Panc1 (cell line): ENCODE measurements at places on chromosomes 12 and 14.

GRCh38 chr12:22536346-22536945, 7.9 kb downstream of the C2CD5 start:
- no peaks in the 10 kb centered on the region for H3K4me1 ChIP-seq
- H3K36me3 ChIP-seq, result 0 out of 2 replicates have a peak, but pooled peaks cover 1% of the 10 kb centered on the region
- H3K27ac ChIP-seq, result no peak overlapping the region
- DNase-seq, result no peak
- H3K27me3 ChIP-seq, result no peaks in the 10 kb centered on the region

DNA sequence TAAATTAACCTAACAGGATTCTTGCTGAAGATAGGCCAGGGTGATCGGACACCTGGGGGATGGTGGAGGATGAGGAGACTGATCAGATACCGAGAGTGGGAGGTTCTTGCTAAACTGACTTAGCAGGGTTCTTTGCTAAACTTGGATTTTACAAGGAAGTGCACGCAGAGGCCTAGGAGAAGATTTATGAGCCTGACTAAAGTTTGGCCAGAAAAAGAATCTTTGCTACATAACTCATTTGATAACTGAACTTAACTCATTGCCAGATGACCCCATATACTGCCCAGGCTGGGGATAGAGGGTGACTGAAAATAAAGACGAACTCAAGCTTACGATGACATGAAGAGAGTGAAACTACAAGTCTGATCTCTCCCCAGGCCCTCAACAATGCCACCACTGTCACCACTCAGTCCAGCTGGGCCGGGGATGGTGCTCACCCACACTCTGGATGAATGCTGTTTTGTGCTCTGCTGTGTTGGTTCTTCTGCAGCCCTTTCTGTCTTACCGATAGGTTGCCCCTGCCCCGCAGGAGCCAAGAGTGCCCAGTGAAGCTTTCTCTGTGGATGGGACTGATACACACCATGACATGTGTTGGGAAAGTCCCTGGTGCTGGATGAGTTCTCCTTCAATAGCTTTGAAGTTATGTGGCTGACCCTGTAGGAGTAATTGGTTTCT, 29.0 kb downstream of the PPFIBP1 start:
- H3K4me3 ChIP-seq, result peak overlapping the region; percentile 11
- H3K27me3 ChIP-seq, result no peaks in the 10 kb centered on the region
- no peaks in the 10 kb centered on the region for H3K36me3 ChIP-seq
- no peak for DNase-seq

GRCh38 chr12:114776731-114777442, 92.9 kb upstream of the TBX3 start:
- H3K27ac ChIP-seq, result no peak overlapping the region
- no peaks in the 10 kb centered on the region for H3K36me3 ChIP-seq
- H3K4me3 ChIP-seq, result no peak overlapping the region
- DNase-seq, result no peak

DNA sequence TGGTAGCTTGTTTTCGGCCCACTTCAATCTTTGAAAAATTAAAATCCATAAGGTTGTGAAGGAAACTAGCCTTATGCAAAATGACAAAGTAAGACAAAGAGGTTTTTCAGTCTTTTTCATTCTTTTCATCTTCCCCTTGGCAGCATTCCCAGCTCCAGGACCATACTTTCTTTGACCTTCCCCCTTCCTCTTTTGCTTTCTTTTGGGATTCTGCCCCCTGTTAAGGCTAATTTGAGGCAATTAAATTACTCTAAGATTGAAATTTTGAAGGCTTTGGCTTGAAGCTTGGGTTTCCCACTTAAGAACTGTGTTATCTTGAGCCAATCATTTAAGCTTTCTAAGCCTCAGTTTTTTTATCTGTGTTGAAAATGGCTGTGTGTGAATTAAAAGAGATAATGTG, 124.9 kb downstream of the DACT1 start:
- no peaks in the 10 kb centered on the region for H3K36me3 ChIP-seq
- H3K27me3 ChIP-seq, result no peaks in the 10 kb centered on the region
- H3K27ac ChIP-seq, result no peak overlapping the region
- H3K4me1 ChIP-seq, result no peaks in the 10 kb centered on the region

- no peak overlapping the region for H3K27ac ChIP-seq
- no peaks in the 10 kb centered on the region for H3K36me3 ChIP-seq
- H3K4me1 ChIP-seq, result no peaks in the 10 kb centered on the region
- H3K27me3 ChIP-seq, result no peaks in the 10 kb centered on the region
These were observed 75.1 kb upstream of the ST8SIA1 start for GRCh38 chr12:22409377-22410164.

GRCh38 chr12:48445538-48445937, 26.8 kb upstream of the ANP32D start:
- no peak for DNase-seq
- no peak overlapping the region for H3K4me3 ChIP-seq
- H3K36me3 ChIP-seq, result no peaks in the 10 kb centered on the region
- H3K27me3 ChIP-seq, result peaks cover 14% of the 10 kb centered on the region
- no peak overlapping the region for H3K27ac ChIP-seq

- H3K27ac ChIP-seq, result no peak within 1 kb of the TSS
- no peak within 1 kb of the TSS for H3K4me3 ChIP-seq
- DNase-seq, result no peak
- H3K36me3 ChIP-seq, result no peaks in the 10 kb centered on the region
- no peaks in the 10 kb centered on the region for H3K4me1 ChIP-seq
These were observed at the start of gene KRT71 for GRCh38 chr12:52552681-52553195. Gene KRT71, minus strand, starts transcription at chr12:52553145. Its CDS starts 68 bp downstream, at chr12:52553077.

DNA sequence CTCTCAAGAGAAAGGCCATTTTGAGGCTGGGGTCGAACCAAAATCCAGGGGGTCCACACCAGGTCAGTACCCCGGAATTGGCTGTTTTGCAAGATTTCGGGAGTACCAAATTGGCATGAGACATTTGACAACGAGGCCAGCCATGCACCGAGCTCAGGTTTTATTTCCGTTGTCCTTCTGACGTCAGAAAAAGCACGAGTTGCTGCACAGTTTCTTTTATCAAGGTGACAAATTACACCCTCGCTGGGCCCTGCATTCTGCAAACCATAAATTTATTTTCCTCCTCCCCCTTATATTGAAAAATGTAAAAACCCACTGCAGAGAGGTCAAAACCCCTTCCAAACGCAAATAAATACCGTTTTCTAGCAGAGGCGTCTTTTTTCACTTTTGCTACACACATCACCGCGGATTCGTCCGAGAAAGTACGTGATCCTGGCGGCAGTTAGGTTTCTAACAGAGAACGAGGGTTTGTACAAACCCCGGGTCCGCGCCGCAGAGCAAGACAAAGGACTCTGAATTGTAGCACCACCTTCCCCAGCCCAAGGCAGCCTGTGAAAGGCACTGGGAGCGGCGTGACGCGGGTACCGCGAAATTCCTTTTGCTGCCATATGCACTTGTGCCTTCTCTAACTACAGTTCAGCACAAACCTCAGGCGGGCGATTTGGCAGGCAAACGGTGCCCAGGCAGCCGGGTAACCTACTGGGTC, 1.8 kb downstream of the SLC38A1 start:
- peak overlapping the region; percentile 99 for H3K27ac ChIP-seq
- peaks cover 50% of the 10 kb centered on the region for H3K4me1 ChIP-seq
- peaks cover 7% of the 10 kb centered on the region; the same call in 1 of the 2 replicates for H3K36me3 ChIP-seq
- no peak for DNase-seq
- peak overlapping the region; percentile 98 for H3K4me3 ChIP-seq

GRCh38 chr14:66881596-66881995, 307.6 kb upstream of the GARIN2 start:
- no peaks in the 10 kb centered on the region for H3K27me3 ChIP-seq
- no peaks in the 10 kb centered on the region; the same call in 1 of the 2 replicates for H3K36me3 ChIP-seq
- no peak overlapping the region for H3K4me3 ChIP-seq
- DNase-seq, result no peak
- H3K4me1 ChIP-seq, result no peaks in the 10 kb centered on the region

DNA sequence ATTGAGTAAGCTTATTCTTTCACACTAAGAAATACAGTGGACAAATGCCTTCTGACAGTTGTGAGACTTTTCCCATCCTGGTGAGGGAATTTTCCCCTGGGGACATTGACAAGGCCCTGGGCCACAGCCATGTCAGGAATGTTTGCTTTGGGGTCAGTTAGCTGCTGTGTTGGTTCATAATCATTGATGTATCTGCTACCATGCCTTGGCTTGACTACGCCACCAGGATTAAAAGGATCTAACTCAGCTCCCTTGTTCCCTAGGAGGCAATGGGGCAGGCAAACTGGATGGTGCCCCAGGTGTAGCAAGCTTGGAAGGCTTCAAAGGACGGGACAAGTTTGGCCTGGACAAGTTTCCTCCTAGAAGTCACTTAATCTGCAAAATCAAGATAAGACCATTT, 3.1 kb upstream of the CCDC88C start:
- DNase-seq, result no peak
- no peak overlapping the region for H3K4me3 ChIP-seq
- no peaks in the 10 kb centered on the region for H3K27me3 ChIP-seq
- H3K27ac ChIP-seq, result no peak overlapping the region
- no peaks in the 10 kb centered on the region; the same call in 1 of the 2 replicates for H3K36me3 ChIP-seq
- peaks cover 6% of the 10 kb centered on the region for H3K4me1 ChIP-seq

DNA sequence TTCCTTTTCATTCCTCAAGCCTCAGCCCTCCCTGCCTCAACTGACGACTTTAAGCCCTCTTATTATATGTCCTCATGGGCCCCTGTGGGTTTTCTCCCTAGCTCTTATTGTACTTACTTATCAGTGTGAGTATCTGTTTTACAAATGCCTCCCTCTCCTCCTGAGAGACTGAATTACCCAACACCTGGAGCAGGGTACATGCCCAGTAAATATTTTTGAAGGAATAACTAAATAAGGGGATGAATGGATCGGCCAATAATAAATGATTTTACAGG, 95.8 kb upstream of the SLC35F4 start:
- no peaks in the 10 kb centered on the region for H3K36me3 ChIP-seq
- no peak overlapping the region for H3K27ac ChIP-seq
- no peak for DNase-seq

- H3K27me3 ChIP-seq, result no peaks in the 10 kb centered on the region
- H3K4me3 ChIP-seq, result no peak overlapping the region
- no peak overlapping the region for H3K27ac ChIP-seq
- no peak for DNase-seq
These were observed 204.5 kb upstream of the PRKD1 start for GRCh38 chr14:30132196-30132595.

DNA sequence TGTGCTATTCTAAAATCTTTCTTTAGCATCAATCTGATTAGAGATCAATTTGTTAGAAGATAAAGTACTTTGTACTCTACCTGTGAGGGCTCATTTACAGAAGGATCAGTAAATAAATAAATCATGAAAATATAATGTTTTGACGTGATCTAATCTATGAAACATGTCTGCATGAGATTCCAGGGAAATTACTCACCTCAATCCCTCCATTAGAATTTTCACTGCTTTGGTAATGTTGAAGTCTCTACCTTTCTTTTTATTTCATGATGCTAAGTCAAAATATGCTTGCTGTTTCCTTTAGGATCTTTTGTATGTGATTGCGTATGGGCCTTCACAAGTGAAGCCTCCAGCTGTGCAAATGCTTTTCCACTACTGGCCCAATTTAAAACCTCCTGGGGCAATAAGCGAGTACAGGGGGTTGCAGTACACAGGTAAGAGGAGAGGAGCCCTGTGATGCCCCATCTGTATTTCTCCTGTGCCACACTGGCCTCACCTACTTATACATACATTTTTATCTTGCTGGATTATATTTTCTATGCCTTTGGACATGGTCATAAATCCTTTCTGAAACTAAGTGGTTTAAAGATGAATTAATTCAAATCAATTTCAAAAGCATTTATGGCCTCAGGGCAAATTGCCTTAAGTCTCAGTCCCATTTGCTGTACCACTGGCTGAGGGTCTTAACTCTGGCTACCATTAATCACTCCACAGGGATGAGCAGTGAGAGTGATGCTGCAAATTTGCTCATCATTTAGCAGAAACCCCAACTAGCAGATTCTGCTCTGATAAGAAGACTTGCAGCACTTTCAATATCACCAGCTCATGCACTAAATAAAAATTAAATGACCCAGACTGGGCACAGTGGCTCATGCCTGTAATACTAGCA, 66.4 kb downstream of the UNC79 start:
- no peaks in the 10 kb centered on the region for H3K27me3 ChIP-seq
- H3K27ac ChIP-seq, result no peak overlapping the region
- H3K4me1 ChIP-seq, result no peaks in the 10 kb centered on the region
- no peak overlapping the region for H3K4me3 ChIP-seq
- H3K36me3 ChIP-seq, result no peaks in the 10 kb centered on the region

DNA sequence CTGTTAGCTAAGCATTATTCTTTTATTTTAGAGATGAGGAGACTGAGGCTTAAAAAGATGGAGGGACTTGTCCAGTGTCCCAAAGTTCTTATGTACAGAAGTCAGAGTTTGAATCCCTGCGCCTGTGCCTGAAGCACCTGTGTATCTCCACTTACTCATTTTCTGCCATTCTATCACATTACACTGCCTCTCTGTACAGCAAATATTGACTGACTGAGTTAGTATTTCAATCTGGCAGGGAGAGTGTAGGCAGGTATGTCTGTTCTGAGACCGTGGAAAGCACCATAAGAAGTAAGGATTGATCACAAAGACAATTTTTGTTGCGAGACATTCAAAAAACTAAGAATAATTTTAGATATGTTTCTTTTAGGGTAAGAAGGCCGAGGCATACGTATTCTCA, 162.7 kb downstream of the KITLG start:
- H3K4me1 ChIP-seq, result no peaks in the 10 kb centered on the region
- no peak overlapping the region for H3K4me3 ChIP-seq
- no peaks in the 10 kb centered on the region for H3K36me3 ChIP-seq
- no peak for DNase-seq
- H3K27me3 ChIP-seq, result no peaks in the 10 kb centered on the region
- H3K27ac ChIP-seq, result no peak overlapping the region
